ENCODE measurements at places on chromosomes 7 and 10. TPM values are rescaled to one million over a fixed set of nuclear protein-coding genes. Genes with fewer than 3 reads are reported as not detected.
A peak's percentile ranks its signal among the peaks of the same experiment; 100 is the strongest.

ALOX5 gene
- total RNA-seq, result 57.0 TPM

FAM237B gene
- not detected for total RNA-seq

TAS2R41 gene
- not detected for total RNA-seq

GJD4 gene
- not detected for total RNA-seq

GRM8 gene
- 0.24 TPM for total RNA-seq

KAZALD1 gene
- 1.7 TPM for total RNA-seq

- DNase-seq, result no peak
Observed at GRCh38 chr7:108130261-108130660, at the start of gene LAMB4. LAMB4 (minus strand) TSS chr7:108130361; CDS start chr7:108123164, 7,197 bp downstream.

DNA sequence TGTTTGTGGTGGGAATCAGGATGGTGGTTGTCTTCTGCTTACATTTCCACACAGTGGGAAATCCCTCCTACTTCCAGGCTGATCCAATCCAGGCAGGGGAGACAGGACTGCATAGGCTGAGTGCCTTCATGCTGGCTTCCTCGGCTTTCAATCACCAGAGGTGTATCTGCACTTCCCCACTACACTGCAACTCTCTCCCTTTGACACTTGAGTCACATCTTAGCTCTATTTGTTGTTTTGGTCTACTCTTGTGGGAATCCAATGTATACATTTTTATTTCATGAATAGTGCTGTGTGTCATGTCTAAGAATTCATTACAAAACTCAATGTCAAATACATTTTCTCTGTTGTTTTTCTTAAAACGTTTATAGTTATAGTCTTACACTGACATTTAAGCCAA lies 735.6 kb downstream of the XPNPEP1 start:
- no peak for DNase-seq

DNA sequence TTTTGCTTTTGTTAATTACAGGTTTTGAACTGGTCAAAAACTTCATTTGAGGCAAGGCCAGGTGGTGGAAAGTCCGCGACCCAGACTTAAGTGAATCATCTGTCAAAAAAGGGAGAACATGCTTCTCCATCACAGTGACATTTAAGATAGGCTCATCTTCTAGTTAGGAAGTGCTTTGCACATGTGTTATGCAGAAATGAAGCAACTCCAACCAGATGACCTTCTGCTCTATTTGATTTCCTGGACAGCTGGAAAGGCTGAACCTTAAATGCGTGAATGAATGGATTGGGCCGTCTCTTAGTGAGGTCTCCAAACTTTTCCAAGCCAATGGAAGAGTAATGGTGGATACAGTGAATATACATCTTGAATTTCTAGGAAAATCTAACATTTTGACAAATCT lies 101.6 kb upstream of the FAM13C start:
- DNase-seq, result no peak

DNA sequence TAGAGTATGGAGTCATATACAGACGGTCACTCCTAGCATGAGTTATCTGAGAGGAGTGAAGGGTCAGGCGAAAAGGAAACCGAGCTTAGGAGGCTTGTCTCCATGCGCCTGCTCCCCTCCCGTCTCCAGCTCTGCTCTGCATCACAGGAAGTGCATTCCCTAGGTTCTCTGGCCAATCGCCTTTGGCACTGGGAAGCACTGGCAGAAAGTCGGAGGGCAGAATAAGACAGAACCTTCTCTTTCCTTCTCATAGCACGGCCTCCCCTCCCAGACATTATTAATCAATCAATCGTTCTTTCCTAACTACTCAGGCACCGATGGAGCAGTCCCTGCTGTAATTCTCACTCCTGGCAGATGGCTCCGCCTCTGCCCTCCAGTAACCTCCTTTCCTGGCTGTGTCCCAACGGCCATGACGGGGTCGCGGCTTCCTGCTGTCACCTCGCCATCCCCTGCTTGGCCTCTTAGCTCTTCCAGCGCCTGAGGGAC lies 177.1 kb downstream of the FRMD4A start:
- no peak for DNase-seq

DNA sequence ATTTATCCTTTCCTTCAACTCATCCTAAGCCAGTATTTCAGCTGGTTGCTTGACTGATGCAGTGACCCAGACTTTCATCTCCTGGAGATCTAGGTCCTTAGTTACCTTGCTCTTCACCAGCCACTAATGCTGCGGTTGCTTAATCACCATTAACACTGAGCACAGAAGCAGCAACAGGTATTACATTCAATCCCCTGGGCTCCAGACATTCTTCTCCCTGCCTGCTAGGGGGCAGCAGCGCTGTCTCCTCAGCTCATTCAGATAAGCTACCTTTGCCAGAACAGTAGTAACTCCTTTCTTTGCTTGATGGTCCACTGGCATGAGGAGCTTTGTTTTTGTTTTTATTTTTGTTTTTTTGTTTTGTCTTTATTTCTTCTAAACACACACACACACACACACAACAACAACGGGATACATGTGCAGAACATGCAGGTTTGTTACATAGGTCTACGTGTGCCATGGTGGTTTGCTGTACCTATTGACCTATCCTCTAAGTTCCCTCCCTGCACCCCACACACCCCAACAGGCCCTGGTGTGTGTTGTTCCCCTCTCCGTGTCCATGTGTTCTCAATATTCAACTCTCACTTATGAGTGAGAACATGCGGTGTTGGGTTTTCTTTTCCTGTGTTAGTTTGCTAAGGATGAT lies 1043.2 kb upstream of the C7orf33 start:
- DNase-seq, result no peak

DNA sequence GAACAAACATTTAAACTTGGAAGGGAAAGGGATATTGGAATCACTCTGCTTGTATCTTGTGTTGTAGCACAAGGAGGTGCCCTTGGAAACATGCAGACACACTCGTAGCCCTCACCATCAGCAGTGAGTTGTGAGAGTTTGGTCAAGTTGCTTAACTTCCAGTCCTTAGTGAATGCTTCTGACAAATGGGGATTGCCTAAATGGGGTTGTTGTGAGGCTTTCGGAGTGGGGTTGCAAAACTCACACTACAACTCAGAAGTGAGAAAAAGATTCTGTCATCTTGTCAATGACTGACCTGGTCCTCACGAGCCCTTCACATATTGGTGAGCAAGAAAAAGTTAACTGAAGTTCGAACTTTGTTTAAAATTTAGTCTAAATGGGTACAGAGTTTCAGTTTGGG lies 29.0 kb upstream of the GSDME start:
- no peak for DNase-seq

GRCh38 chr10:16843252-16843870 lies 26.1 kb upstream of the RSU1 start:
- peak; percentile 11 for DNase-seq

- DNase-seq, result no peak
Observed at GRCh38 chr10:75679536-75679935, 248.1 kb downstream of the LRMDA start.

DNA sequence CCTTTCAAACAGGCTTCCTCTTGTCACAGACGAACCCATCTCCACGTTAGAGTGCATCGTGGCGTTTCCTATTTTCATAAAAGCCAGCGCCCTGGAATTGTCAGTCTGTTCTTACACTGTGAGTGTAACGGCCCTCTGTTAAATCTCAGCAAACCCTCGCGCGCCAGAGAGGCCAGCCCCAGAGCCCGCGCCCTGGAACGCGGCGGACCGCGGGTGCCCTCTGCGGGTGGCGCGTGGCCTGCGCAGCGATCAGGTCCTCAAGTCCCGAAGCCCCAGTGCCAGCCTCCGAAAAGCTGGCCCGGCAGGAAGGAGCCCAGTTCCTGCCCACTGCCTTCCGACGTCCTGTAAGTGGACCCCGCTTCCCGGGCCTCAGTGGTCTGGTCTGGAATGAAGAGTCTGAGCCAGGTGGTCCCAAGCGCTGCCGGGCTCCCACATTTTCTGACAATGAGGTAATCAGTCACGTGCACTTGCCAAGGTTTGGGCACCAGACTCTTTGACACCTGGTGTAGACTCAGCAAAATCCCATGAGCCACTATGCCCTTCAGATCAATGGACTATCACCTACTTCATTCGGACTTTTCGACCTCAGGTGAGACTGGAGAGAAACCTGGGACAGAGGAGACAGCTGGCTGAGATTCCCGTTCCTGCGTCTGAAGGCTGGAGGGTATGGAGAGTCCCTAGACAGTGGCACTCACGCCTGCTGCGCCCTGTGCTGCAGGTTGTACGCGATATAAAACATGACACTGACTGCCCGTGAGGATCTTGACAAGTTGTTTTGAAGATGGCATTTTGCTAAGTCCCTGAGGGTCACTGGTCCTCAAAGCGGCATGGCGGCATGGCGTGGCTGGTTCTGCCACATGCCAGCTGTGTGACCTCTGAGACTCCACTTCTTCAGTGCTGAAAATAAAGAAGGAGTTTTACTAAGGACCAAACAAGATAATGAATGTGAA lies 109.4 kb upstream of the LANCL2 start:
- peak; percentile 96 for DNase-seq

GRCh38 chr10:6141296-6142151 lies 52.7 kb downstream of the RBM17 start:
- DNase-seq, result peak; percentile 47

DNA sequence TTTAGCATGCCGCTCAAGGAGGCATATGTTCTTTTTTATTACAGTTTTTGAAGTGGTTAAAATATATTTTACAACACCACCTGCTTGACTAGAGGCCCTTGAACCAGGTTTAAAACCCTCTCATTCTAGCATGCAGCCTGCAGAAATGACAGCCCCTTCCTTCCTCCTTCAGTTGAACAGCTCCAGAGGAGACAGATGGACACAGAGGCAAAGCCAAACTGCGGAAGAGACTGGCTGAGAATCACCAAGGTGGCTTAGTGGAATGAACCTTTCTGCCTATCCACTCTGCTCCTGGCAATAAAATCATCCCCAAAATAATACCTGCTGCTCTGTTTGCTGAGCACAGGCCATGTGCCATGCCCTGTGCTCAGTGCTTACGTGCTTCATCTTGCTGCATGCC lies 23.9 kb upstream of the PLPP4 start:
- DNase-seq, result no peak

GRCh38 chr10:36349445-36350078 lies 707.5 kb upstream of the FZD8 start:
- no peak for DNase-seq

- DNase-seq, result peak; percentile 54
Observed at GRCh38 chr10:73872190-73872710, 2.1 kb downstream of the CAMK2G start.

All from Calu3 (cell line).